ENCODE measurements at places on chromosomes 1 and 21.

DNA sequence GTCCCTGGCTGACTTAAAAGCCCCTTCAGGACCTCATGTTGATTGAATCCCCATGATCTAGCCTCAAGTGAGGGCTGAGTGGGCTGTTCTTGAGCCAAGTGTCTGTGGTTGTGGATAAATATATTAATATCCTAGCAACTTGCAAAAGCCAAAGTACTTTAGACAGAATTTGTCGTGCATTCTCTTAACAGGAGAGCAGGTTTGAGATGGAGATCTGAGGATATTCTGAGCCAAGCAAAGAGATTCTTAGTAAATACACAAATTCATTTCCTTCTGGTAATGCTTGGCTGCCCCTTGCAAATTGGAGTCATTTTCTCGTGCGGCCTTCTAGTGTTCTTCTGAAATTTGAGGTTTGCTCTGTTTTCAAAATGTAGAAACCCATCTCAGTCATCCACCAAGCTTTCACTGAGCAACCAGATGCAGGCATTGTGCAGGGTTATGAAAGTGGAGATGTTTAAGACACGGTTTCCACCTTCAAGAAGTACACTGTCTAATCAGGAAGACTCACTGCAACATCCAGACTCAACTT lies 242.1 kb upstream of the JUN start:
- no peak for DNase-seq

DNA sequence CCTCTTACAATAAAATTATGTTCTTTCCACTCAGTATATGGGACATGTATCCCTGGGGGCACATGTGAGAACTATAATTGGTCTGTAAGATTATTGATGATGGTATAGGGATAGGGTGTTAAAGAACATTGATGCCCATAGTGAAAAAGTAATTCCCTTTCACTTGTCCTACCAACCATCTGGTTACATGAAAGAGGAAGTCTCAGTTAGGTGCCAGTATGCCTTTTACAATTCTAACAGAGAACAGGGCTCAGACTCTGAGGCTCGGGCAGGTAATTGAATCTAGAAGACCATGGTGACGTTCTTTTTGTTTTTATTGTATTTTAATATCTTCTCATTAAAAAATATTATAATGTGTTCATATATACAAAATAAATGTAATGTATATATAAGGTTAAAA lies 113.6 kb downstream of the FGGY start:
- no peak for DNase-seq

GRCh38 chr1:159469921-159470533 lies 30.5 kb downstream of the OR10J1 start:
- no peak for DNase-seq

- no peak for DNase-seq
Measured at GRCh38 chr21:36400719-36401118, 15.5 kb downstream of the CHAF1B start.

DNA sequence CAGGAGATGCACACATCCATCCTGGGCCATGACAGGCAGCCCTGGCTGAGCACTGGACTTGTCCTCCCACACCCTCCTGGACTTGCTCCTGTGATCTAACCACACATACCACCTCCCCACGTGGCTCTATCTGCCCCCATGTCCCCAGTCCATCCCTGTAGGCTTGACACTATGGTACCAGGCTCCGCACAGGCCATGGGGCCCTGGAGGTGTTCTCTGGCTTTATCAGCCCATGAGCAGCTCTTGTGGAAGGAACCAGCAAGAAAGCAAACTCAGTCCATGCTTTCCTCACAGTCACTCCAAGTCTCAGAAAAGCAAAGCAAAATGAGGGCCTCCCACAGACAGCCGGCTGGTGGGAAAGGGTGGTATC lies 61.6 kb downstream of the CD46 start:
- DNase-seq, result no peak

- DNase-seq, result no peak
Measured at GRCh38 chr21:42570841-42571387, 57.3 kb downstream of the SLC37A1 start.

- DNase-seq, result no peak
Measured at GRCh38 chr1:225617479-225617878, 35.4 kb downstream of the ENAH start.

DNA sequence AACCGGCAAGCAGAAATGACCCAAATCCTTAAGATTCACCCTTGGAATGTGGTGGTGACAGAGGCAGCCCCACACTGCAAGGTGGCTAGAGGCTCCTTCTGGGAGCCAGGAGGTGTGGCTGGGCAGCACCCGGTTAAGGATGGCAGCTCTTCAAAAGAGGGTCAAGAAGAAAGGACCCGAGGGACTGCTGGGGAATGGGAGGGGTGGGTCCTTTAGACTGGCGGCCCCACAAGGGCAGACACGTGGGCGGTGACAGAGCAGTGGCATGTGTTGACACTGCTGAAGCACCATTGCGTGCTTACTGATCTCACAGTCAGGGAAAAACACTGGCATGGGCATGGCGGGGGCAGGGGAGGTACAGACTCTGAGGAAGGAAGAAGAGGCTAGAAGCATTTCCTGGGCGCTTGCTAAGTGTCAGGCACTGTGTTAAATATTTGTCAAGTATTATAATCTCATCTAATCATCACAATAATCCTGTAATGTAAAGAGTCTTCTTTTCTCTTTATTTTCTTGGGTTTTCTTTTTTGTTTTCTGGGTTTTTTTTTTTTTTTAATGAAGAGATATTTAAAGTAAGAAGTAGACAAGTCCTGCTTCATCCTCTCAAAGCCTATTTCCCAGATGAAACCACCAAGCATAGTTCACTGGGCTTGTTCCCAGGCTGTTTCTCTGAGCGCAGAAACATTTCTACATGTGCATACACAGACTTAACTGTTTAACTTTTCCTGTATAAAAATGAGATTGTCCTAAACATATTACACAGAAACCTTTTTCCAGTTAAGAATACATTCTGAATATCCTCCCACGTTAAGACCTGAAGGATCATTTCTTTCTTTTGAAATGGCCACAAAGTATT lies 165.8 kb upstream of the EDN2 start:
- DNase-seq, result no peak

DNA sequence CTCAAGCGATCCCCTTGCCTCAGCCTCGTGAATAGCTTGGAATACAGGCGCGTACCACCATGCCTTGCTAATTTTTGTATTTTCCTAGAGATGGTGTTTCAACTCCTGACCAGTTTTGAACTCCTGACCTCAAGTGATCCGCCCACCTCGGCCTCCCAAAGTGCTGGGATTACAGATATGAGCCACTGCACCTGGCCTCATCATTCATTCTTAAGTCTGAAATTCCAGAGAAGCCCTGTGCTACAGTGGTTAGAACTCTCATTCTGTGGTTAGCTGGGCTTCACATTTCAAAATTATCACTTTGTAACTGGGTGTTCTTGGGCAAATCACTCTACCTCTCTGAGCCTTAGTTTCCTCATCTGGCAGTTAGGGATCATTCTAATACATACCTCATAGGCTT lies 86.1 kb upstream of the POU3F1 start:
- no peak for DNase-seq

DNA sequence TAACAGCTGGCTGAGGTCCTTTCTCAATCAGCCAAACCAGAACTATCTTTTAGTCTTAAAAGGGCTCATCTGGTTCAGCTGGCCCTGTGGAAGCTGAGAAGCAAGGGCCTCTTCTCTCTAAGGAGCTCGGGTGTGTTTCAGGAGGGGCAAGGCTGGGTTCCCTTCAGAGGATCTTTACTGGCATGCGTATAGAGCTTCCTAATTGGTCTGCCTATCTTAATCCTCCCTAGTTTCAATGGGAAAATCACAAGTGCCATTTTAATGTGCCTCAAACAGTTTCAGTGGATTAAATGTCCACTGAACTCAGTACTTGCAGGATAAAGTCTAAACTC lies 81.5 kb upstream of the LBR start:
- no peak for DNase-seq

Data from AG04449 (cell line).